ENCODE measurements at places on chromosomes 11 and 22. TPM values are rescaled to one million over a fixed set of nuclear protein-coding genes. Genes with fewer than 3 reads are reported as not detected.

KRTAP5-2 gene
- total RNA-seq = not detected

P2RY2 gene
- total RNA-seq = not detected

TRIM49D1 gene
- not detected for total RNA-seq

VPREB1 gene
- total RNA-seq = not detected

C1QTNF5 gene
- 11.6 TPM for total RNA-seq

KREMEN1 gene
- total RNA-seq = 8.8 TPM

SUN2 gene
- 41.9 TPM for total RNA-seq

All from smooth muscle cell of the coronary artery (primary cell).